ENCODE measurements at places on chromosomes 11 and 22. TPM values are rescaled to one million over a fixed set of nuclear protein-coding genes. Genes with fewer than 3 reads are reported as not detected.

APOA5 gene
- total RNA-seq: not detected

EMID1 gene
- total RNA-seq: 90.3 TPM

NXPE1 gene
- total RNA-seq: not detected

NLRP14 gene
- 0.51 TPM for total RNA-seq

MYRF gene
- 0.80 TPM for total RNA-seq

FADS3 gene
- 26.3 TPM for total RNA-seq

FBXO3 gene
- total RNA-seq: 30.8 TPM

APOL3 gene
- total RNA-seq: 107 TPM

DNA sequence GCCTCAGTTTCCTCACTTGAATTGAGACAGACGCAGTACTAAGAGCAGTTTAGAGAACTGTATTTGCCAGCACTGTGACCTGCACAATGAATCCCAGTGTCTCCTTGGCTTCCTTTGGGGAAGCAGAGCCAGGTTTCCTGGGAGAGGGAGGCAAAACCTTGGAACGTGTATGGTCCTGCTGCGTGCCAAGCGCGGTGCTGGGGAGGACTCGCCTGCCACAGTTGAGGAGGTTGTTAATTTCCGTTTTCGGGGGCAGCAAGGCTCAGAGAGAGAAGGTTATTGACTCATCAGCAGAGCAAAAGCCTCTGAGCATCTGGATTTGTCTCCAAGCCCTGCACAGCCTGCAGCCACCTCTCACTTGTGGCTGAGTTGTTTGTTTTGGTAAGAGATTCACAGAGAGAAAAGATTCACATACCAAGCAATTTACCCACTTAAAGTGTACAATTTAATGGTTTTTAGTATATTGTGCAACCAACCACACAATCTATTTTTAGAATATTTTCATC is 10.8 kb downstream of the SYT12 start:
- H3K27ac ChIP-seq: no peak overlapping the region
- H3K36me3 ChIP-seq: no peaks in the 10 kb centered on the region
- no peak overlapping the region for H3K4me3 ChIP-seq
- no peak for DNase-seq
- peaks cover 86% of the 10 kb centered on the region for H3K27me3 ChIP-seq
- peaks cover 10% of the 10 kb centered on the region for H3K4me1 ChIP-seq

- H3K4me1 ChIP-seq: no peaks in the 10 kb centered on the region
- no peaks in the 10 kb centered on the region for H3K36me3 ChIP-seq
- H3K4me3 ChIP-seq: no peak overlapping the region
- no peaks in the 10 kb centered on the region for H3K27me3 ChIP-seq
- DNase-seq: no peak
- H3K27ac ChIP-seq: no peak overlapping the region
These were observed 79.5 kb upstream of the SLC25A18 start for GRCh38 chr22:17483688-17484372.

- peaks cover 6% of the 10 kb centered on the region for H3K36me3 ChIP-seq
- no peak overlapping the region for H3K4me3 ChIP-seq
- H3K27me3 ChIP-seq: no peaks in the 10 kb centered on the region
- peak overlapping the region; percentile 35 for H3K27ac ChIP-seq
These were observed 12.4 kb upstream of the KLHL35 start for GRCh38 chr11:75445315-75445953.

GRCh38 chr22:21624120-21624879 is 5.5 kb downstream of the YDJC start:
- no peak overlapping the region for H3K27ac ChIP-seq
- H3K36me3 ChIP-seq: peaks cover 23% of the 10 kb centered on the region
- H3K4me3 ChIP-seq: no peak overlapping the region
- DNase-seq: no peak

DNA sequence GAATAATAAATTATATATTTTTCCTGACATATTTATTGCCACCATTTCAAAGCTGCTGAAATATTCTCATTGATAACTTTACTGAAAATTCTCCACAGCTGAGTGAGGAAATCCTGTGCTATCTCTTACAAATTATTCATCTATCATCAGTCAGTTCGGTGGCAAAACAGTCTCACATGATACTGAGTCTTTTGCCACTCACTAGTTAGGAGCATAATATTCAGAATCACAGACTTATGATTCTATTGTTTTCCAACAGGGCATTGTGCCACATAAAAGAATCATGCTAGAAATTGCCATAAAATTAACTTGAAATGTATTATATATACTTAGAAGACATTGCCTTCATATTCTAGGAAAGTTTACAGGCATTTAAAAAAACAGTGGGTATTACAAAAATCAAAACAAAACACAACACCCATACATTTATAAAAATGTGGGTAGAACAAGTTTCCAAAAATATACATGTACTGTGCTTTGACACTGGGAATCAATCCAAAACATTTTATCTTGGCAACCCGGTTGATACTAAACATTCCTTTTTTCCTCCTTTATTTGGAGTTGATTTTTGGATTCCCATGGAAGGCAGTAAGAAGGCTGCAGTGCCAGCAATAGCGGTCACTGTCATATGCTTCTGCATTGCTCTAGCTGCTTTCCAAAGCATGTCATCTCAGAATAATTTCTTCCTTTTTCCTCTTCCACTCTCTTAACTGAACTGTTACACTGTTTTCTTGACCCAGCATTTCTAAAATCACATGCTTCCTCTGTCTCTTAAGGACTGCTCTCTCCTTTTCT is 42.5 kb downstream of the ATG16L2 start:
- H3K27ac ChIP-seq: peak overlapping the region; percentile 24
- H3K36me3 ChIP-seq: no peaks in the 10 kb centered on the region
- peaks cover 61% of the 10 kb centered on the region for H3K4me1 ChIP-seq
- H3K27me3 ChIP-seq: no peaks in the 10 kb centered on the region

GRCh38 chr11:112396076-112396475 is 135.4 kb upstream of the PLET1 start:
- no peaks in the 10 kb centered on the region for H3K36me3 ChIP-seq
- H3K27ac ChIP-seq: no peak overlapping the region
- no peak for DNase-seq
- no peaks in the 10 kb centered on the region for H3K27me3 ChIP-seq

- H3K4me3 ChIP-seq: no peak overlapping the region
- no peak overlapping the region for H3K27ac ChIP-seq
These were observed 12.4 kb downstream of the NLRP14 start for GRCh38 chr11:7032692-7033091.

DNA sequence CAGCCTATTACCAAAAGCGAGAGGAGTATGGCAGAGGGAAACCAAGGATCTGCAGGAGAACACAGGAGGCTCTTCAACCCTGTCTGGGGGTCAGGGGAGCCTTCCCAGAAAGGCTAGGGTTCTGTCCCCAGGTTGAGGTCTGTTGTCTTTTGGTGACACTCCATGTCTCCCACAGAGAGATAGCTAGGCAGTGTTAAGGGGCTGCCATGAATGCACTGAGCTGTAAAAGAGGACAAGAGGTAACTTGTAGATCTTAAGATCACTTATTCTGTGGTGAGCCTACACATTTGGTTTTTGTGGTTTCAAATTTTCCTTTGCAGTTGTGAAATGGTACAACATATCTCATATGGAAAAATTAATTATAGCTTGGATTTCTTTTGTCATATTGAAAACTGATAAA is 6.0 kb upstream of the ACER3 start:
- H3K4me1 ChIP-seq: peaks cover 51% of the 10 kb centered on the region
- no peak for DNase-seq
- no peak overlapping the region for H3K27ac ChIP-seq
- no peak overlapping the region for H3K4me3 ChIP-seq

DNA sequence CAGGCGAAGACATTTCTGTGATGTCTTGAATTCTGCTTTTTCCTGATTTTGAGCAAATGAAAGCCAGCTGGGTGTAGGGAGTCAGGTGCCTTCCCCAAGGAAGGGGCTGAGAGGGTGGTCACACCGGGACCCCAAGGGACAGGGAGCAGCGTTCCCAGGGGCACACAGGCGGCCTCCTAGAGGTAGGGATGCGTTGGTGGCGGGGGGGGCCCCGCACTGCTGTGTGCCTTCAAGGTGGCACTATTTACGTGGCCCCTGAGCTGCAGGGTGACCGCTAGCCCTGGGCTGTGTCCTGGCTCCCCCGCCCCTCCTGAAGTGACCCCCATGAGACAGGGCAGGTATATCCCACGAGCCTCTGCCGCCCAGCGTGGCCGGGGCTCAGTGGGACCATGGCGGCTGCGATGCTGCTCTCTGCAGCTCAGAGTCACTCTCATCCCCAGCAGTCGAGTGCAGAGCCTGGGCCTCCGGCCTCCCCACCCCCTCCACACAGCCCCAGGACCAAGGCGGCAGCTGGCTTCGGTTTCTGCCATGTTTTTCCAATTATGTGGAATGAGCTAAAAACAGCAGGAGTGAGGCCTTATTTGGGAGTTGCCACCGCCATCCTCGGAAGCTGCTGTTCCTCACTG is 60.9 kb downstream of the LRP5 start:
- peaks cover 41% of the 10 kb centered on the region for H3K4me1 ChIP-seq
- no peaks in the 10 kb centered on the region for H3K36me3 ChIP-seq
- peaks cover 36% of the 10 kb centered on the region for H3K27me3 ChIP-seq
- no peak overlapping the region for H3K4me3 ChIP-seq

- DNase-seq: peak; percentile 10
- no peak overlapping the region for H3K27ac ChIP-seq
- H3K4me3 ChIP-seq: no peak overlapping the region
- H3K36me3 ChIP-seq: no peaks in the 10 kb centered on the region
These were observed 7.6 kb upstream of the LMO1 start for GRCh38 chr11:8271106-8271886.

- no peak overlapping the region for H3K27ac ChIP-seq
- no peak overlapping the region for H3K4me3 ChIP-seq
- H3K27me3 ChIP-seq: no peaks in the 10 kb centered on the region
- H3K36me3 ChIP-seq: peaks cover 80% of the 10 kb centered on the region
- no peak for DNase-seq
These were observed 6.2 kb upstream of the C22orf39 start for GRCh38 chr22:19453718-19454117.

DNA sequence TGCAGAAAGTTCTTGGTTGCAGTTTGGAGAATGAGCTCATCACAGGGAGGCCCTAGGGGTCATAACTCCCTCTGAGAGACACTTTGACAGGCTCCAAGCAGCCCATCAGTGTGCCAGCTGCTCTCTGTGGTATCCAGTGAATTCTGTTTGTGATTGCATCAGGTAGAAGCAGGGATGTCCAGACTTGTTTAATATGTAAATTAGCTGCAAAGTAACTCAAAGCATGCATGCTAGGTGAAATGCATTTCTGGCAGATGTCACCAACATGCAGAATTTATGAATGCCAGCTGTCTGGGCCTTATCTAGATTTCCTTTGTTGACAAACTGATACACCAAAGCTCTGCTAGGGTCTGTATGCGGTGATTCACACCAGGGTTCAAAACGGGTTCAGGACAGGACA is 123.6 kb upstream of the MTNR1B start:
- no peaks in the 10 kb centered on the region for H3K36me3 ChIP-seq
- no peak overlapping the region for H3K4me3 ChIP-seq
- no peak overlapping the region for H3K27ac ChIP-seq
- H3K27me3 ChIP-seq: no peaks in the 10 kb centered on the region
- DNase-seq: no peak
- no peaks in the 10 kb centered on the region for H3K4me1 ChIP-seq

- no peak overlapping the region for H3K4me3 ChIP-seq
- no peaks in the 10 kb centered on the region for H3K36me3 ChIP-seq
- no peak overlapping the region for H3K27ac ChIP-seq
- DNase-seq: no peak
- H3K4me1 ChIP-seq: peaks cover 13% of the 10 kb centered on the region
These were observed 36.4 kb upstream of the E2F8 start for GRCh38 chr11:19276859-19277808.

DNA sequence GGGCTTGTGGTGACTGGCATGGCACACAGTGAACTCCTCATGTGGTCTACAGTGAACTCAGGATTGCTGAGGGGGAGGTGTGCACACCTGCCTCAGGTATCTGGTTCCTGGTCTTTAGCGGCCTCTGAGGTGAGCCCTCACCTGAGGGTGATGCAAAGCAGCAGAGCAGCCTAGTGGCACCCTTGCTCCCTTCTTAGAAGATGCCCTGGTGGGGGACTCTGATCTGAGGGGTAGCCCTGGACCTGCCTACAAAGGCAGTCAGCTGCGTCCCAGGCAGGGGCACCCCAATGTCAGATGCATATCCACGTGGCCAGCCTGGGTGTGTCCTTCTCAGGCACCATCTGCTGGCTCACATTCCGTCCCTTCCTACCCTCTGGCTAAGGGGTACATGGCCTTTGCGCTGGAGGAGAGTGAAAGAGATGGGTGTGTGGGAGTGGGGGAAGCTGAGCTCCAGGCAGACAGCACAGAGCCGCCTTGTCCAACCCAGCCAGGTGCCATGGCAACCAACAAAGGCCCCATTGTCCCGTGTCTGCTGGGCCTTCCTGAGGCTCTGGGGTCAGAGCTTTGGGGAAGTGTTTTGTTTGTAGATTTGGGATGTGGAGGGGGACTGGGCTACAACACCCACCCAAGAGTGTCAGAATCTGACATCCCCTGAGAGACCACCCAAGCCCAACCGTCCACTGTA is 5.8 kb downstream of the PLEKHB1 start:
- DNase-seq: no peak
- no peak overlapping the region for H3K4me3 ChIP-seq
- no peaks in the 10 kb centered on the region for H3K36me3 ChIP-seq
- peaks cover 10% of the 10 kb centered on the region for H3K4me1 ChIP-seq
- H3K27ac ChIP-seq: no peak overlapping the region

- H3K27me3 ChIP-seq: peaks cover 5% of the 10 kb centered on the region
- H3K36me3 ChIP-seq: no peaks in the 10 kb centered on the region
- no peak for DNase-seq
- H3K4me3 ChIP-seq: no peak overlapping the region
These were observed 16.0 kb upstream of the PICK1 start for GRCh38 chr22:38040953-38041759.

DNA sequence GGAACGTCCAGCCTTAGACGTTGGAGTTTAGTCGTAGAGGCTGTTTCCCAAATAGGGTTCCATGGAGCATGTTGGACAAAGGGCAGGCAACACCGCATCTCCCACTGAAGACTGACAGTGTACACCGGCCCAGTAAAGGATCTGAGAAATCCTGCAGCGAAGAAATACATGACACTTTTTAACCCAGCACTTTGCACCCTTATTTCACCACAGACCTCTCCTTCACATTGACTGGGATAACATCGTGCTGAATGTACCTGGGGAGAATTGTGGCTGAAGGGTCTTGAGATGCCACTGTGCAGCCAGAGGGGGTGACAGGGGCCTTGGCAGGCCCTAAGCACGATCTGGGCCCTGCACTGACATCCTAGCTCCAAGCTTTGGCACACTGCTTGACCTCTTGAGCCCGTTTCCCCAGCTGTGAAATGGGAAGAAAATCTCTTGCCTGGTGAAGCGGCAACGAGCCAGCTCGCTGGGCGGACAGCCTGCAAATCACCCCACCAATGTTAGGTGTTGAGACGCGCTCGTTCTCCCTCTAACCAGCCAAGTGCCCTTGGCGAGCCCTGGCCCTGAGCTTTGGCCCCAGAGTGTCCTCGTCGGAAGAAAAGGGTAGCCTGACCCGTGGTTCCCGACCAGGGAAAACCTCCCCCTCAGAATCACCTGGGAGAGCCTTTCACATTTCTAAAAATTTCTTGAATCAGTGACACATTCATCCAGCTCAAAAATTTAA is 13.4 kb downstream of the CD5 start:
- no peak overlapping the region for H3K27ac ChIP-seq
- no peaks in the 10 kb centered on the region for H3K27me3 ChIP-seq
- H3K4me1 ChIP-seq: peaks cover 61% of the 10 kb centered on the region
- DNase-seq: peak; percentile 39
- H3K4me3 ChIP-seq: no peak overlapping the region

GRCh38 chr11:131850507-131850906 is 480.1 kb downstream of the NTM start:
- H3K4me3 ChIP-seq: no peak overlapping the region
- H3K36me3 ChIP-seq: no peaks in the 10 kb centered on the region
- no peak overlapping the region for H3K27ac ChIP-seq
- H3K27me3 ChIP-seq: no peaks in the 10 kb centered on the region
- no peak for DNase-seq

GRCh38 chr22:37304595-37305343 is 22.5 kb downstream of the CYTH4 start:
- DNase-seq: no peak
- peaks cover 13% of the 10 kb centered on the region for H3K36me3 ChIP-seq
- H3K4me3 ChIP-seq: no peak overlapping the region
- no peaks in the 10 kb centered on the region for H3K27me3 ChIP-seq
- H3K27ac ChIP-seq: no peak overlapping the region
- H3K4me1 ChIP-seq: peaks cover 92% of the 10 kb centered on the region

All from spleen (tissue), 13 donors.